Suppressor macrophage treated with lipopolysaccharide for 1 hour (primary cell): ENCODE measurements at places on chromosomes 3 and 15.

DNA sequence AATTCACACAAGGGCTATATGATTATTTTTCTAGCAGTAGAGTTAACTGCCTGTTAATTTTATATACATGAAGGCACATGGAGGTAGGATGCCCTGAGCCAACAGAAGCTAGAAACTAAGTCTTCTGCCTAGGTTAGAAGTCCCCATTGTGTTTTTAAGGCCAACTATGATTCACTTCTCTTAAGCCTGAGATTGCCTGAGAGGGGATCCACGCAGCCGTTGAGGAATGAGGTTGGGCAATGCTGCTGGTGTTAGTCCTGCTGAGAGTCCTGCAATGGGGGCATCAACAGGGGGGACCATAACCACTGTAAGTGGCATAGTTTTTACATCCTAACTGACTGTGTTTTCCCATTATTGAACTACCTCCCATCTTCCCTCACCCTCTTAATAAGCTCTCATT is 60.1 kb upstream of the PFN2 start:
- no peak for DNase-seq

- DNase-seq, result no peak
These were observed 50.4 kb upstream of the LIMD1 start for GRCh38 chr3:45544024-45544716.

DNA sequence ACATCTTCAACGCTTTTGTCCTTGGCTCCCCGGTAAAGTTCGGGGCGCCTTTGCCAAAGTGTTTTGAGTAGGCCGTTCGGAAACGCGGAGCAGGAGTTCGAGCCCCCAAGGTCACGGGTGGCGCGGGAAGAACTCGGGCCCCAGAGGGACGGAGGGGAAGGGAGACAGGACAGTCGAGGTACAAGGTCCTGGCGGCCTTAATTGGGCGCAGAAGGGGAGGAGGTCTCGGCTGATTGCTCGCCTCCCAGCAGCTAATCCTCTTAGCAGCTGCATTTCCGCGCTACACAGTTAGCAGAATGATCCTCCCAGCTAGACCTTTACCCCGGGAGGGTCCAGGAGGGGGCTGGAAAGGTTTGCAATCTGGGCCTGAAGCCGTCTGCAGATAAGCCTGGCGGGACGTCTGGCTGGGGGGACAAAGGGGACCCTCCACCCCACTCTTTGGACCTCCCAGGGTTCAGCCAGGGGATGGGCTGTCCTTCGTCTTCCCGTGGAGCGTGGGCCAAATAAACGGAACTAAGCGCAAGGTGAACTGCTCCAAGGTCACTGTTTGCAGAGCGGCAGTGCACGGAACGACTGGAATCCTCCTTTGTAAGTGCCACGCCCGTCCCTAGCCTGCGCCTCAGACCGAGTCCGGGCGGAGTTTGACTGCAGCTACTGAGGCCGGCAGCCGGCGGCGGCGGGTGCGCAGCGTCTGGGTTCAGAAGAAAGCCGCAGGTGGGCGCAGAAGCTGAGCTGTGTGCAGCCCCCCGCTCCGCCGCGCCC is 7.2 kb downstream of the EOMES start:
- no peak for DNase-seq

- DNase-seq, result peak; percentile 76
These were observed 11.5 kb downstream of the ALS2CL start for GRCh38 chr3:46681856-46682540.

DNA sequence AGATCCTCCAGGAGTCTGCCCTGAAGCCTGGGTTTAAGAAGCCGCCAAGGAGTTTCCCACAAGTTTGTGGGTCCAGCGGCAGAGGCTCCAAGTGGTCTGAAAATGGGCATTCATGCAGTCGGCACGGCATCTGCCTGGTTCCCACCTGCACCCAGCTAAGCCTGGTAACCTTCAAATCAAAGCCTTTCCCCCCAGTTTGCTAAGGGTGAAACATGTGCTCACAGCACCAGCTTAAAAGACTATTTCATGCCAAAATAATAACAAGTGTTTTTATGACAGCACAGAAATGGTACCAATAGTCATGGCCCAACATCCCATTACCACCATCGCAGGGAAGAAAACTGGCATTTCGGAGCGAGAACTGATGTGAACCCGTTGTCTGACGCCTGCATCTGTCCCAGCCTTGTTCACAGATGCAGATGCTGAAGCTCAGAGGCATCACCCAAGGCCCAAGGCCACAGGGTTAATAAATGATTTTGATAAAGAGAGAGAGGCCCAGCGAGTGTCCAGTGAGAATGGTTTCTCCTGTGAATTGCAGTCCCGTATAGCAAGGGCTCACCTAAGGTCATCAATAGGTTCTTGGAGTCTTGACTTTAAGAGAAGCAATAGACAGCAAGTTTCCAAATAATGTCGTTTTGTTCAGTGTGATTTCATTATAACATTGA is 188.0 kb upstream of the TPM1 start:
- DNase-seq, result no peak

DNA sequence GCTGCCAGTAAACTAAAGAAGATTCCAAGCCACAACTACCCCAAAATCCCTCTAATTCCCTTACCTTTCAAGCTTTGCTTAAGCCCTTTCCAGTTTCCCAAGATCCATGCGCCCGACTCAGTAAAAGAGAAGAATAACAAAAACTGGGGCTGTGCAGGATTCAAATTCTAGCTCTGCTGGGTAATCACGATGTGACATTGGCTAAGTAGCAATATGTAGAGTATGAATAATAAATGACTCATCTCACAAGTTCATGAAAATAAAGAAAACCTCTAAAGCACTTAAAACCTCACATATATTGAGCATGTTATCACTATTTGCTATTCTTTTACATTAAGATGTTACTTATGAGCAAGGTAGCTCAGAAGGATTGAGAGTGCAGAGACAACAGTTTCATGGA is 522.2 kb upstream of the ZNF717 start:
- no peak for DNase-seq

DNA sequence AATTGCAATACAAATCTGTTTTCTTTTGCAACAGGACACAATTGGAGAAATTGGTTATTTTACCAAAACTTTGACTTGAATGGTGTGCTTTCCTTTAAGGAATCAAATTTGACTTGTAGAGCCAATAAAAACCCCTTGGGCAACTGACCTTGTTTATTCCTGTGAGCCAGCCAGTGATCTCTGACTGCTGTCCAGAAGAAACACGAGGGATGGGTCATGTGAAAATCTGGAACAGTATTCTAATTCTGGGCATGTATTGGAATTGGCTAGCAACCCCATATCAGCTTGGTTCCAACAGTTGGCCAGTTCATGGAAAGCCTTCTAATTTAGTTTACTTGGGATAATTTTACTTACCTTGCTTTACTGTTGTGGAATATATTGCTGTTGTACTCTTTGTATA is 19.1 kb upstream of the HHATL start:
- DNase-seq, result no peak

DNA sequence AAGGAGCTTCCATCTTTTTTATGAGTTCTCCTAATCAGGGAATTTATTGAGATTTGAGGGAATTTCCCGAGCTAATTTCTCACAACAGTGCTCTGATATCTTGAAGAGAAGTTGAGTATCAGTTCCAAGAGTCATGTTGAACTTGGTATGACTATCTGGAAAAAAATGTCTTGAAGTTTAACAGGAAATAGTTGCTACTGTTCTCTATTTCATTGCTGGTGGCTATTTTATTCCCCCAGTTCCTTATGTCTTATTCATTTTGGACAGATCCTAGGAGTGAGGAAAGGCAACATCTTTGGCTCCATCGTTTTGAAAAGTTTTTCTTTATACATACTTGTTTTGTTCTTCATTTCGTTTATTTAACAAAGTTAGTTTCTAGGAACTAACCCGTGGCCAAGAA is 307.8 kb upstream of the AGTR1 start:
- DNase-seq, result no peak

DNA sequence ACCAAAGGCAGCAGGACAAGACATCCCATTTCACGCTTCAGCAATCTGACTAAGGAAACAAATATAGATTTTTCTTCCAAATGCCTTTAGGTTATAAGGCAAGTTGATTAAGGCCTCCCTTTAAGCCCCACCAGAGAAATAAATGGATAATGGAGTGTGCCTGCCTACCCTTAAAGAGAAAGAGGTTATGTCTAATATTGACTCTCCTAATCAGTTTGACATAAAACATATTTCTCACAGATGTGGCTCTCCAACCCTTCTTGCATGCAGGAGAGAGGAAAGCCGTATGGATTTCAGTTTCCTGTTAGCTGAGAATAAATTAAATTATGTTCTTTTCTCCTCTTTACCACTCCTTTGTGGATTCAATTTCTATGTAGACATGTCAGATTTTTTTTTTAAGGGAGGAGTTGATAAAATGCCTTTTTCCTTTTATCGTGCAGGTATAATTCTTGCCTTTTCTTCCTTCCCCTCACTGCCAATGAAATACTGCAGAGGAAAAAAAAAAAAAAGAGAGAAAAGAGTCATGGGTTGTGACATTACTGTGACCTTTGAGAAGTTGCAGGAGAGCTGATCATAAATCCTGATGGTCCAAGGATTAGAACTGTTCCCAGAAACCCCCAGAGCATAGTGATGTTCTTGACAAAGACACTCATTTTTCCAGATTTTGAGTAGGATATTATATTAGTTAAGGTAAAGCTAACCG is 355.3 kb upstream of the SLCO3A1 start:
- DNase-seq, result no peak

GRCh38 chr3:108053067-108053466 is 37.8 kb downstream of the CD47 start:
- peak; percentile 24 for DNase-seq

GRCh38 chr3:65742914-65743313 is 295.8 kb downstream of the MAGI1 start:
- no peak for DNase-seq

DNA sequence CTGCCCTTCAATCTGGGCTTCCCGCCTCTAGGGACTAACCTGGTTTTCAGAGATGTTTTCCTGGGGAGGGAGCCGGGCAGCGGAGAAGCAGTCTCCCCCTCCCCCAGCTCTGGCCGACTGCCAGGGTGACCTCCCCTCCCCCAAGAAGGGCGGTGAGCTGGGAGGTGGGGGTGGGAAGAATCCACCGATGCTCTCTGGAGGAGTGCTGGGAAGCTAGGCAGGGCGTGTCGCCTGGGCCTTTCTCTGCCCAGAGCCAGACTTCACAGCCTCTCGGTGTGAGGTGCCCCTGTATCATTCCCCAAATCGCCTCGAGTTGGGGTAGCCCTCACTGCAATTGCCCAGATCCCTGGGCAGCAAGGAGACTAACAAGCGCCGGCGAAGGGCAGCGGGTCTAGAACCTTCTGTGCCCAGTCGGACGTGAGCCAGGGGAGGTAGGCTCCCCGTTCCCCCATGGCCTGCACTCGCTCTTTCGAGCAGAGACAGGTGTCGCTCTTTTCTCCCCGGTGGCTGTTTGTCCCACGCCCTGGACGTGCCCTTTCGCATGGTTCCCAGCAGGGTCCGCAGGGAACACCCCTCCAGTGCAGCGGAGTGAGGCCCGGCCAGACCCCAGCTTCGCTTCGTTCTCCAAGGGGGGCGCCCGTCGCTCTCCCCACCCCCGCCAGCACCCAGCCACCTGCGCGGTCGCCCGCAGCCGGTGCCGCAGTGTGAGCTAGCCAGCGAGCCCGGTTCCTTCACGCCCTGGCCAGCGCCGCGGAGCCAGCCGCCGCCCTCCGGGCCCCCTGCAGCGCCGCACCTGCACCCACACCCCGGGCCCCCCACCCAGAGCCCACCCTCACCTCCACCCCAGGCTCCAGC is 1.1 kb downstream of the RAB6B start:
- no peak for DNase-seq

DNA sequence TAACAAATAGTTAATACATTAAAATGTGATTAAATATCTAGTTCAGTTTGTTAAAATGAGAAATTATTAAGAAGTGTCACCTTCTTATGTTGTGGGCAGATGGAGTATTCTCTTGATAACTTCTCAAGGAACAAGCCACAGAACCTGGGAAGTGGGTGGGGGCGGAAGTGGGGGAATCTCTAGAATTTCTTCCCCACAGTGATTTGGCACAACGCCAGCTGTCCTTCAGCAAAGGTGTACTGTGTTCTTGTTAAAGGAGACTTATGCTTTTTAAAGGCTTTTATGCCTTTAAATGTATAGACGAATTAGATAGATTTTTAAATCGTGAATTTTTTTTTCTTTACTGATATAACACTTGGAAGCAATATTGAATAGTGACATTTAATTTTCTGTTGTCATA is 42.4 kb downstream of the SEC22A start:
- DNase-seq, result no peak

- peak; percentile 87 for DNase-seq
These were observed 42.3 kb downstream of the FBXO22 start for GRCh38 chr15:75945953-75946352.

- DNase-seq, result no peak
These were observed 991.1 kb downstream of the GBE1 start for GRCh38 chr3:80770106-80771074.

DNA sequence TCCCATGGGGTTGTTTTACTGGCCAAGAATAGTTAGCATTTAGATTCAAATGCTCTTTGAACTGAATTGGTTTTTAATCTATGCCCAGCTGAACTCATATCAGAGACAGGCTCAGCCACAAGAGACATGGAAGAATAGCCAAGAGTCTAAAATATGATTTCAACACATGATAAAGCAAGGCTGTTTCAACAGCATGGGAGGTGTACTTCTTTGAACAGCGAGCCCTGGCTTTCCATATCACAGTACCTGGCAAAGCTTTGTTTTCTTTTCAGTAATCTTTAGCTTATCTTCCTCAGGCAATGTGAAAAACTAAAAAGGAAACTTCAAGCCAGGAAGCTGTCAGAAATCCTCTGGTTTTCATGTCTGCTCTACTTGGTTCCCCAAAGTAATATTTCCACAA is 413.6 kb upstream of the ADAMTS9 start:
- DNase-seq, result no peak

DNA sequence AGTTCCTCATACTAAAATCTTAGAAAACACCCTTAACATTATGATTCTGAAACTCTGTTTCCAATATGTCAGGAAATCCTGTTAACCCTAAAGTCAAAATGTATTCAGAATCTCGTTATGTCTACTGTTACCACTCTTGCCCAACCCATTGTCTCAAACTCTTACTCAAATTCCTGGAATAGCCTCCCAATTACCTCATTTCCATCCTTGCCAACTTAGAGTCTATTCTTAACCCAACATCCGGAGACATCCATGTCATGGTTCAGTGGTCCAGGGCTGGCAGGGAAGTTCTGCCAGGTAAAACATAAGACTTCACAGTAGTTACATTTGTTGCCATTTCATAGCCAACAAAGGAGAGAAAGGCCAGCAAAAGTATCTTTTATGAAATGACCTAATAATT is 593.9 kb downstream of the PYDC2 start:
- DNase-seq, result no peak

GRCh38 chr3:111568911-111569310 is 26.2 kb downstream of the ZBED2 start:
- no peak for DNase-seq

DNA sequence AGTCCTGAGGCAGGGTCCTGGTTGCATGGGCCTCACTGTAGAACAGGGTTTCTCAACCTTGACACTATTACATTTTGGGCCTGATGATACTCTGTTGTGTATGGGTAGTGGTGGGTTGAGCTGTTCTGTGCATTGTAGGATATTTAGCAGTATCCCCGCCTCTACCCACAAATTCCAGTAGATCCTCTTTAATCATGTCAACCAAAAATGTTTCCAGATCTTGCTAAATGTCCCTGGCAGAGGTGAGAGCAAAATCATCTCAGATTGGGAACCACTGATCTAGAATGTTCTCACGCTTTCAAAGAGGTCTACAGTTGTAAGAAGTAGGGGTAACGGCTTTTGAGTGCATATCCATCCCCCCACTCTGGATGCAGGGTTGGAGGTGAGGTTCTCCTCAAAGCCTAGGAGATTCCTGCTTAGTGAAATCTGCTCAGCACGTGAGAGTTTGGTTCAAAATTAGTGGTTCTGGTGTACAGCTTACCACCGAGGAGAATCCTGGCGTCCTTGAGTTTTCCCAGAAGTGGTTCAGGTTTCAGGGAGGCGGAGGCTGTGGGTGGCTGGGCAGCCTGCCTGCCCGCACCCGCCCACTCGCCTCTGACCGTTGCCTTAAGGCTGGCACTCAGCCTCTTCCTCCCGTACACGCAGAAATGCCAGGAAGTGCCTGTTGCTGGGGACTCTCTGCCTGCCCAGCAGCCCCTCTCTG is 5.3 kb downstream of the ACVR2B start:
- no peak for DNase-seq
